ENCODE measurements at places on chromosomes 11 and 22.

- no peak for DNase-seq
Measured at GRCh38 chr11:75103380-75104026, 6.8 kb upstream of the OR2AT4 start.

DNA sequence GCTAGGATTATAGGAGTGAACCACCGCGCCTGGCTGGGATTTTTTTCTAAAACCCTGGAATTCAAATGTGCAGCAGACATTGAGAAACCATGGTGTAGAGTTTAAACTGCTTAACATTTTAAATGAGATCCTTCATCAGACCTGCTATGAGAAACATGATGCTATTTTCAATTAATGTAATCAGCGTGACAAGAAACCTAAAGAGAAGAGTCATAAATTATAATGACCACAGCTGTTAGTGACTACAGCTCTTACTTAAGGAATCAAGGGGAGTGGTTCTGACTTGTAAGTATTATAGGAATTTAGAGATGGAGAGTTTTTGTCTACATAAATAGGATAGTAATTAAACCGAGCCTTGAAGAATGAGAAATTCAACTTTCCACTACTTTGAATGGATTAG is 170.6 kb downstream of the BARX2 start:
- no peak for DNase-seq

- DNase-seq: no peak
Measured at GRCh38 chr11:115256397-115257197, 247.6 kb downstream of the CADM1 start.

DNA sequence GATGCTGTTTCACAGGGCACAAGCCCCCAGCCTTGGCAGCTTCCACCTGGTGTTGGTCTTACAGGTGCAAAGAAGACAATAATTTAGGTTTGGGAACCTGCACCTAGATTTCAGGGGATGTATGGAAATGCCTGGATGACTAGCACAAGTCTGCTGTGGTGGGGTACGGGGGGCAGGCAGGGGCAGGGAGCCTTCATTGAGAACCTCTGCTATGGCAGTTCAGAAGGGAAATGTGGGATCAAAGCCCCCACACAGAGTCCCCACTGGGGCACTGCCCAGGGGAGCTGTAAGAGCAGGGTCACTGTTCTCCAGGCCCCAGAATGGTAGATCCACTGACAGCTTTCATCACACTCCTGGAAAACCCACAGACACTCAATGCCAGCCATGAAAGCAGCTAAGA is 686.5 kb downstream of the FAM181B start:
- no peak for DNase-seq

DNA sequence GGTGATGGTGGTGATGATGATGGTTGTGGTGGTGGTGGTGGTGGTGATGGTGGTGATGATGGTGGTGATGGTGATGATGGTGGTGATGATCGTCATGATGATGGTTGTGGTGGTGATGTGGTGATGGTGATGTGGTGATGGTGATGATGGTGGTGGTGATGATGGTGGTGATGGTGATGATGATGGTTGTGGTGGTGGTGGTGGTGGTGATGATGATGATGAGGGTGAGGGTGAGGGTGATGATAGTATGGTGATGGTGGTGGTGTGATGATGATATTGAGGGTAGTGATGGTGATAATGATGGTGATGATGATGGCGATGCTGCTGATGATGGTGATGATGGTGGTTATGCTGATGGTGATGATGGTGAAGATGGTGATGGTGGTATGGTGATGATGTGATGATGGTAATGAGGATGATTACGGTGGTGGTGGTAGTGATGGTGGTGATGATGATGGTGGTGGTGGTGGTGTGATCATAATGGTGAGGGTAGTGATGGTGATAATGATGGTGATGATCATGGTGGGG is 63.8 kb downstream of the MPPED1 start:
- DNase-seq: no peak

DNA sequence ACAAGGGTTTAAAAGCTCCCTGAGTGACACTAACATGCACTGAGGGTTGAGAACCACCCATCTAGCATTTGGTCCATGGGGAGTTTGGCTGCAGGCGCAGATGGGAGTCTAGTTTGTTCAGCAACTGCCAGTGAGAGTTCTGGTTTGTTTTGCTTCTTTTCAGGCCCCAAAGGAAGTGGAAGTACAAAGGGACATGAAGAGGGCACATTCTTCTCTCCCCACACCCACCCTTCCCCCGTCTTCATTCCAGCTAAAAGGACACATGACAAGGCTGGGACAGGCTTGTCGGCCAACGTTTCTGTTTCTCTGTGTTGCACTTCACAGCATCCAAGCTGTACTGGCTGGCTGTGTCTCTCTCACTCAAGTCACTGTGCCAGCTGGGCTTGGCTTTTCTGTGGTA is 8.2 kb upstream of the ENDOD1 start:
- no peak for DNase-seq

- DNase-seq: peak; percentile 59
Measured at GRCh38 chr22:38305471-38306448, 11.5 kb downstream of the CSNK1E start.

DNA sequence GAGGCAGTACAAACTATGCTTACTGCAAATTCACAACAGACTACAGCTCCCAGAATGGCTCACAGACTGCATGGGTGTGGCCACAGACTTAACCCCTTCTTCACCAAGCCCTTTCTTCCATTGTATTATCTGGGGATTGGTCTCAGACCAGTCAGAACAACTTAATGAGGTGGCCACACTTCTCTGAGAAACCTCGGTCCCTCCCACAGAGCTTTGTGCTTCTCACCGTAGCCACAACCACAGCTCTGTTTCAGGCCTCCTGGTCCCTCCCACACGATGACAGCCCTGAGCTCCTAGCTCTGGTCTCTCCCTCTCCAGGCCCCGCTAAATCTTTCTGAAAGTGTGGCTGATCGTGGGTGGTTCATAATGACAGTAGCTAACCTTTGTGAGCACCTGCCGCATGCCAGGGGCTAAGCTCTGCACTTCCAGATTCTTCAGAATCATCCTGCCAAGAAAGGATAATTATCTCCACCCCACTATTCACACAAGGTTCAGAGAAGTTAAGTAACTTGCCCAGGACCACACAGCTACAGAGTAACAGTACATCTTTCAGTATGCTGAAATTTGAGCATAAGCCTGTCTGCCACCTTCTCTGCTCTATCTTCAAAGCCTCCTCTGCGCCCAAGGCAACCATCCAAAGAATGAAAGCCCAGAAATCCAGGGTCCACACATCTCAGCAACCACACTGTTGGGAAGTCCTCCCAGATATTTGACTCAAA is 5.4 kb downstream of the PDE2A start:
- DNase-seq: peak; percentile 75
